ENCODE measurements at places on chromosomes 2 and 18. TPM values are rescaled to one million over a fixed set of nuclear protein-coding genes. Genes with fewer than 3 reads are reported as not detected.

- no peak overlapping the region for H3K27ac ChIP-seq
- peaks cover 6% of the 10 kb centered on the region for H3K4me1 ChIP-seq
- peaks cover 10% of the 10 kb centered on the region for H3K36me3 ChIP-seq
- no peak for DNase-seq
Observed at GRCh38 chr2:105765415-105766299, 20.9 kb downstream of the NCK2 start.

DNA sequence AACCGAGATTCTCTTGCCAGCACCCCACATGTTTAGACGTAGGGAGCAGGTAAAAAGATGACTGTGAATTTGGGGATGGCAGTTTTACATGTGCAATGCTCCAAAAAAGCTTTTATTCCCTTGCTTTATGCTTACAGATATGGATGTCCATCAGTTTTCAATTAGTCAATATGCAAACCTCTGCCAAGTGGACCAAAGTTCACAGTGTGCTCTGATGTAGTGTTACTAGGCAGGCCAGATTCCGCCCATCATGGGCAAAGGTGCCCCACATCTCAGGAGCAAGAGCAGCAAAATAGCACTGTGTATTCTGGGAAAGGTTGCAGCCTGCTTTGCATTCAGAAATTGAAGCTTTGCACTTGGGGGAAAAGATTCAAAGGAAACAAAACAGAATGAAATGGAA lies 329.7 kb upstream of the ZEB2 start:
- H3K27ac ChIP-seq, result no peak overlapping the region
- peaks cover 10% of the 10 kb centered on the region for H3K4me1 ChIP-seq
- DNase-seq, result peak; percentile 22
- no peaks in the 10 kb centered on the region for H3K27me3 ChIP-seq
- H3K4me3 ChIP-seq, result no peak overlapping the region
- no peaks in the 10 kb centered on the region for H3K36me3 ChIP-seq

DNA sequence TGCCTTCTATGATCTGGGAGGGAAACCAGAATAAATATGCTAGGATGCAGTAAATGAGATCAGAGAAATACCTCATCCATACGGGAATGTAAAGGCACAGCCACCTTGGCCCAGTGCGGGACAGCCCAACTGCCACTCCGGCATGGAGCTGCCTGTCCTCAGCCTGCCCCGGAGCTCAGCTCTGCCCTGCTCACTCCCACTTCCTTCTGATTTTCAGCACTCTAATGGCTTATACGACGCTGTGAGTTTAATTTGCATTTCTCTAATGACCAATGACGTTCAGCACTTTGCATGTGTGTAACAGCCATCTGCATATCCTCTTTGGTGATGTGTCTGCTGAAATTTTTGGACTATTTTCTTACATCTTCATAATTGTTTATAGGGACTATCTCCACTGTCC lies 172.5 kb upstream of the RAB6C start:
- no peak for DNase-seq
- H3K4me3 ChIP-seq, result no peak overlapping the region
- H3K27me3 ChIP-seq, result no peaks in the 10 kb centered on the region
- H3K4me1 ChIP-seq, result no peaks in the 10 kb centered on the region
- no peak overlapping the region for H3K27ac ChIP-seq
- no peaks in the 10 kb centered on the region for H3K36me3 ChIP-seq

- H3K4me3 ChIP-seq, result no peak overlapping the region
- peaks cover 11% of the 10 kb centered on the region for H3K4me1 ChIP-seq
- H3K36me3 ChIP-seq, result no peaks in the 10 kb centered on the region
Observed at GRCh38 chr2:102098756-102099155, 43.8 kb upstream of the IL1R1 start.

- H3K27ac ChIP-seq, result no peak overlapping the region
- H3K4me3 ChIP-seq, result no peak overlapping the region
- H3K4me1 ChIP-seq, result no peaks in the 10 kb centered on the region
- DNase-seq, result no peak
- no peaks in the 10 kb centered on the region for H3K27me3 ChIP-seq
Observed at GRCh38 chr2:105875241-105875640, 130.5 kb downstream of the NCK2 start.

Gene DYSF
- 0.18 TPM for polyA plus RNA-seq

Gene WNT6
- polyA plus RNA-seq, result 0.08 TPM

- DNase-seq, result no peak
- no peaks in the 10 kb centered on the region for H3K27me3 ChIP-seq
- no peaks in the 10 kb centered on the region for H3K36me3 ChIP-seq
- no peaks in the 10 kb centered on the region for H3K4me1 ChIP-seq
Observed at GRCh38 chr18:51955136-51955535, 384.9 kb upstream of the DCC start.

DNA sequence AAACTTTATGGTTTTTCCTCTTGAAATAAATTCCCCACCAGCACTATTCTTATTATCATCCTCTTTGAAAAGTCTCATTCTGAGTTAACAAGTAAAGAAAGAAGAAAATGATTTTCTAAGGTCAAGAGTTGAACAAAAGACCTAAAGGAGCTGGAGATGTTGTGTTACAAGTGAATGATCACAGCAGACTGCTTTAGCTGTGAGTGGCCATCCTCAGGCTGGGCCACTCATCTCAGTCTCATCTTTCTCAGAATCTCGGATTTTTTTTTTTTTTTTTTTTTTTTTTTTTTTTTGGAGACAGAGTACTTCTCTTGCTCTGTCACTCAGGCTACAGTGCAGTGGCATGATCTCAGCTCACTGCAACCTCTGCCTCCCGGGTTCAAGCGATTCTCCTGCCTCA lies 133.3 kb downstream of the CDH2 start:
- H3K36me3 ChIP-seq, result peaks cover 18% of the 10 kb centered on the region
- H3K27me3 ChIP-seq, result no peaks in the 10 kb centered on the region
- H3K4me1 ChIP-seq, result peaks cover 14% of the 10 kb centered on the region
- H3K27ac ChIP-seq, result no peak overlapping the region
- no peak overlapping the region for H3K4me3 ChIP-seq

DNA sequence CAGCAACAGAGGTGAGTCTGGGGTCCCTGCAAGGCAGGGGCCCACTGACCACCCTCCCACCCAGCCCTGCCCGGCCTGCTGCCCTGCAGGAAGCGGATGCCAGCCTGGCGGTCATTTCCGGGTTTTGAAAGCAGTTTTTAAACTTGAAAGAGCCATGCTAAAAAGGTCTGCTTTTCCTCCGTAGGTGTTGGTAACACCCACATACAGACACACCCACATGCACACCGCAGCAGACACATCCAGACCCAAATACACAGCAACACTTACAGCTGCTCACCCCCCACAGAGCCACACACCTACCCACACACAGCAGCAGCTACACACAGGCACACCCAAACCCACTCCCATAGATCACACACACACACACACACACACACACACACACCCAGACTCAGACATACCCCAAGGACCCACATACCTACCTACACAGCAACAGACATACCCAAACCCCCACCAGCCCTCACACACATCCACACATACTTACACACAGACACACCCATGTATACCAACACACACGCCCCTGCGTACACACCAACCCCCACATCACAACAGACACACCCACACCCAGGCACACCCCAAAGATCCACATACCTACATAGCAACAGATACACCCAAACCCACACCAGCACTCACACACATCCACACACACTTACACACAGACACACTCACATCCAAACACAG lies 7.6 kb downstream of the ZFP36L2 start:
- H3K4me1 ChIP-seq, result peaks cover 64% of the 10 kb centered on the region
- no peak overlapping the region for H3K4me3 ChIP-seq
- H3K27ac ChIP-seq, result peak overlapping the region; percentile 94
- peaks cover 18% of the 10 kb centered on the region for H3K36me3 ChIP-seq
- DNase-seq, result no peak

Data from SK-N-SH (cell line).